ENCODE measurements at places on chromosomes 1 and 21.

DNA sequence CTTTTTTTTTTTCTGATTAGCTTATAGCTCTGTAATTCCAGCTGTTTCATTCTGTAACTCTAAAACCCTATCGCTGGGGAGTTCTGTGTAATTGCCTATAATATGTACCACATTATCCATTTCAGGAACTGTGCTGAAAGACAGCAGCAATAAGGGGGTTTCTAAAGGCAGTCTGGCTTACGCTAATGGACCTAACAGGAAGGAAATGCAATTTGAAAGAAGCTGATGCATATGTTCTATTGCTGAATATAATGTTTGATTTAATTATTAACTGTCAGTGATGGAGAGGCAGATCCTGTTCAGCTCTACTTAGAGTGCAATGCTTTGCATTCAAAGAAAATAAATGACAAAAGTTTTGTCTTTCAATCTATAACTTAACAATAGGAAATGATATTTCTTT is 209.4 kb upstream of the SNX7 start:
- peak; percentile 31 for DNase-seq

GRCh38 chr1:184582411-184582810 is 172.2 kb downstream of the EDEM3 start:
- DNase-seq = no peak

DNA sequence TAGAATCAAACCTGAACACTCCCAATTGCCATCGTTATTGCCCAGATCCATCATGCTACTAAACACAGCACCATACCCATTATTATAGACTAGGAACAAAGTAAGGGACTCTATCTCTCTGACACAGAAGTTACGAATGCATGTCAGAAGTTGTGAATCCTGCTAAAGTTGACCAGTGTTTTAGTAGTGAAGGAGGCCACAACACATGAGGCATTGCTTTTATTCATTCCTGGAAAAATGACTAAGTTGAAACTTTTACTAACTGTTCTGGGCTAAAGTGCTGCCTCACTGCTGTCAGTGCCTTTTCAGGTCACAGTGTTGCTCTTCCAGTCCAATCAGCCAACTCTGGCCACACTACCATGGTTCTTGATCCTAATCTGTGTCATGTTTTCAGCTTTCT is 911.1 kb downstream of the TTLL7 start:
- no peak for DNase-seq

GRCh38 chr1:119787776-119788175 is 19.1 kb upstream of the HMGCS2 start:
- no peak for DNase-seq

GRCh38 chr1:84693005-84693404 is 2.7 kb upstream of the SSX2IP start:
- no peak for DNase-seq

- DNase-seq = peak; percentile 59
Observed at GRCh38 chr1:29682171-29682918, 446.0 kb downstream of the PTPRU start.

DNA sequence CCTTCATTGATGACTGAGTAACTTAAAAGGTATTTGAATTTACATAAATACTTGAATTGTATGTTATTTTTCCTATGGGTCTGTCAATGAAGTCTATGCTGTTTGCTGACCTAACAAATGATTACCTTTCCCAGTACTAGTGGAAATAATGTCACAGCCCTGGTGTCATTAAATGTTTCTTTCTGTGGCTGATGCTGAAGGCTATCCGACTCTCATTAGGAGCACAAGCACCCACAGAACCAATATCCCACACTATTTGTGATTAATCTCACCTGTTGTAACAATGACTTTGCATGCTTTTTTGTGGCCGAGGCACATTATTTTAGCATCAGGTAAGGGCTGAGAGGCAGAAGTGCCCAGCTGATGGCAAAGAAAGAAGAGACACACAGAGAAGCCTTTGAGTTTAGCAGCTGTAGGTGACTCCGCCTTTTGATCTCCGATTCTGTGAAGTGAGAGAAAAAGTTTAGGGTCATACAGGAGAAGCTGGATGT is 25.8 kb upstream of the TRIM45 start:
- no peak for DNase-seq

- DNase-seq = no peak
Observed at GRCh38 chr1:81679942-81680341, 120.8 kb upstream of the ADGRL2 start.

GRCh38 chr21:33938381-33938780 is 22.8 kb upstream of the ATP5PO start:
- DNase-seq = no peak

GRCh38 chr1:15435239-15436077 is 2.8 kb upstream of the CTRC start:
- DNase-seq = no peak

DNA sequence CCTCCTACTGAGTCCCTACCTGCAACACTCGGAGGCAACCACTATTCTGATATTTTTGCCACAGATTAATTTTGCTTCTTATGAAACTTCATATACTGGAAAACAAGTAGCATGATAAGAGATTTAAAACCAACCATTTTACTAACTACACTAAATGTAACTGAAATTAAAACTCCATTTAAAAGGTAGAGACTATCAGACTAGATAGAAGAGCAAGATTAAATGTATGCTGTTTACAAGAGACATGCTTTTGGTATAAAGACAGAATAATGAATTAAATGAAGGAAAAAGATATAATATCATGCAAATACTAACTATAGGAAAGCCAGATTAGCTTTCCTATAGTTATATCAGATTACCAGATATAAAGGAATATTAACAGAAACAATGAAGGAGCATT is 175.9 kb downstream of the DYRK1A start:
- DNase-seq = no peak

- no peak for DNase-seq
Observed at GRCh38 chr1:223695941-223696340, 16.4 kb upstream of the CAPN2 start.

DNA sequence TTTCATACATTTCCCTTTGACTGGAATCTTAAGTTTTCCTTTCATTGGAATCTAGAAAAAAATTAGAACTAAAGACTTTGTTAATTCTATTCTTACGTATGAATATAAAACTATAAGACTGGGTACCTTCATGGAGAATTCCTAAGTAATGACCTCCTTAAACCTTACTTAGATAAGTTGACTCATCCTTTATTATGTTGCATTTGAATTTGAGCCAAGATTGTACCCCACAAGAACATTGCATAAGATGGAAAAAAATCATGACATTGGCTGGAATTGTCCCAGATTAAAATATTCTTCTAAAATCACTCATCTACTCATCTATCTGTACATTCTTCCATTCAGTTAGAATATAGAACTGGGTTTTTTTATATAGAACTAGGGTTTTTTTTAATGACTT is 137.4 kb downstream of the C1orf21 start:
- DNase-seq = no peak

GRCh38 chr1:36768486-36769178 is 265.7 kb downstream of the GRIK3 start:
- peak; percentile 87 for DNase-seq

GRCh38 chr1:25458541-25459298 is 28.0 kb downstream of the MACO1 start:
- no peak for DNase-seq

- no peak for DNase-seq
Observed at GRCh38 chr1:245946905-245947304, 560.2 kb downstream of the SMYD3 start.

GRCh38 chr1:246779561-246780175 is 55.5 kb downstream of the SCCPDH start:
- no peak for DNase-seq

GRCh38 chr21:35467566-35467965 is 418.5 kb upstream of the RUNX1 start:
- DNase-seq = no peak

GRCh38 chr1:3058263-3059030 is 10.6 kb upstream of the PRDM16 start:
- DNase-seq = no peak

DNA sequence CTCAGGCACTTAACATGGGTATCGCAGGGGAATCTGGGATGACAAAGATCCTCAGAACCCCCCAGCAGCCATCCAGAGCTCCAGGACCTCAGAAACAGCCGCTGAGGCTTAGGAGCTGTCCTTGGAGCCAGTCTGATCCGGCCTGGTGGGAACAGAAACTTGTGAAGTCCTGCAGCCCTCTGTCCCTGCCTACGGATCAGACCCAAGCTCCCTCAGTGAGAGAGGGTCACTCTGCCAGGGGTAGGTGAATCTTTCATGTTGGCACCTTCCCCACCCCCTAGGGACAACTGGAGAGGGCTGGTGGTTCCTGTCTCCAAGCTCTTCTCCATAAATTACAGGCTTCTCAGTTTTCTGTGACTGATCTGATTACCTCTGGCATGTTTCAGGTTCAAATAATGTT is 122.3 kb downstream of the TLR5 start:
- DNase-seq = no peak

DNA sequence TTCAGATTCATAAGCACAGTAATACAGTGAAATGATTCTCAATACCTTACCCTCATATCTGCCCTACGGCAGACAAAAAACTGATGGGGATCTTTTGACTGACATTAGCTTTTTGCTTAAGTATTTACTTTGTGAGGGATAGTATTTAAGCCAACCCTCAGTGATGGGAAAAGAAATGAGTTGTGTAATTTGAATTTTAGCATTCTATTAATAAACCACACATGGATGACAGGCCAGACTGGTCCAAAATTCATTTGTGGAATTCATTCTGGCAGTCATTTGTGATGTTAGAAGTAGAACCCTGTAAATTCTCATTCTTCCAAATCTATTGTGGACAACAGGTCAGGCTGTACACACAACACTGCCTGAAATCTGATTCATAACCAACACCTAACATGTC is 14.9 kb downstream of the TRIM33 start:
- DNase-seq = no peak

DNA sequence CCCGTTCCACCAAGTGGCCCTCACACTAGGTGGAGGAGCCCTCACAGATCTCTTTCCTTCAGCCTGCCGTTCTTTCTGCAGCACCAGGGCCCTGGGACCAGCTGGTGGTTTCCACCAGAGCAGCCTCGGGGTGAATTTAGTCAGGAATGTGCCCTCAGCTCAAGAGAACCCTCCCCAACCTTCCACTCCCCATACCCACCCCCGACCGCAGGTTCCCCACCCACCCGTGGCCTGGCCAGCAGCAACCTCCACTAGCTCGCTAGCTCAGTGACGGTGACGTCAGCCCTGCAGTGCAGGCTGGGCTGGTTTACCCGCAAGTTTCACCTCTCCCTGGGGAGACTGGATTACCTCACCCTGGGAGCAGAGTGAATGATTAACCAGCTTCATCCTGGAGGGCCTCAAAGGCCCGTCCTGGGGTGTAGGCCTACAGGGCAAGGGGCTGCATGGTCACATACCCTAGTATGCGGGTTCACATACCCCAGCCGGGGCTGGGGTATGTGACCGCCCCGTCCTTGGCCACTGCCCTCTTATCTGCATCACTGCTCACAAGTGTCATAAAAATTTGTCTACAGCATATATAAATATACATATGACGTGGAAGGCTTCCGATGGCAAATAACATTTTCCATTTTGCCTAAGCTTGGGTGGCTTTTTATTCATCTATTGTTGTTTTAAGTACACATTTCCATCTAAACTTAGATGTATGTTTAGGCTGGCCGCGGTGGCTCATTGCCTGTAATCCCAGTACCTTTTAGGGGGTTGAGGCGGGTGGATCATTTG is 24.5 kb downstream of the ELF3 start:
- no peak for DNase-seq

DNA sequence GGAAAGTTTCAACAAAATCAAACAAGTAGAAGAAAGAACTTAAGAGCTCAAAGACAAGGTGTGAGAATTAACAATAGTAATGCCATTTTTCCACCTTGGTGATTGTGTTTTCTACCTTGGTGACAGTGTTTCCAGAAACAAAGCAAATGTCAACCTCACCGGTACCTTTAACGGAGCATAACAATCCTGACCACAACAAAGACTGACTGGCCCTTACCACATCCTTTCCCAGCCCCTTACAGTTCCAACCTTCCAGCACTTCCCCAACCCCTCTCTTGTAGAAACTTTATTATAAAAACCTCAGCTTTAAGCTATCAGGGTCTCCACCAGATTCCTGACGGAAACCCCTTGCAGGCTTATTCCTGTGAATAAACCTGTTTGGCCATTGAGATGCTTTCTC is 16.7 kb downstream of the STYXL2 start:
- no peak for DNase-seq

DNA sequence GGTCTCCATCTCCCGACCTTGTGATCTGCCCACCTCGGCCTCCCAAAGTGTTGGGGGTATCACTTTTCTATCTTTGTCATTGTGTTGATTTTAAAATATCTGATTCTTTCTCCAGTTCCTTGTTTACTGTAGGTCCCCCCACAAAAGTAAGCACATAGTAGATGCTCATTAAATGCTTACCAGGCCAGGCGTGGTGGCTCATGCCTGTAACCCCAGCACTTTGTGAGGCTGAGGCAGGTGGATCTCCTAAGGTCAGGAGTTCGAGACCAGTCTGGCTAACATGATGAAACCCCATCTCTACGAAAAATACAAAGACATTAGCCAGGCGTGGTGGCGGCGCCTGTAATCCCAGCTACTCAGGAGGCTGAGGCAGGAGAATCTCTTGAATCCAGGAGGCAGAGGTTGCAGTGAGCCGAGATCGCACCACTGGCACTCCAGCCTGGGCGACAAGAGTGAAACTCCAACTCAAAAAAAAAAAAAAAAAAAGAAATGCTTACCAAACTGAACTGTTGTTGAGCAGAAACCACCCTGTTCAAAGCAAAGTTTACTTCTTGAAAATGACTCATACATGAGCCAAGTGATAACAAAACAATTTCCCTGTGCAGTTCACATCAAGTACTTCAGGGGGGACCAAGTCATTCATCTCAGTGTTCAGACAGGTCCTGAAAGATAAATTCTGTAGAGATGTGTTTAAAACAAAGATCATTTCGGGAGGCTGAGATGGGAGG is 24.3 kb upstream of the NID1 start:
- no peak for DNase-seq

DNA sequence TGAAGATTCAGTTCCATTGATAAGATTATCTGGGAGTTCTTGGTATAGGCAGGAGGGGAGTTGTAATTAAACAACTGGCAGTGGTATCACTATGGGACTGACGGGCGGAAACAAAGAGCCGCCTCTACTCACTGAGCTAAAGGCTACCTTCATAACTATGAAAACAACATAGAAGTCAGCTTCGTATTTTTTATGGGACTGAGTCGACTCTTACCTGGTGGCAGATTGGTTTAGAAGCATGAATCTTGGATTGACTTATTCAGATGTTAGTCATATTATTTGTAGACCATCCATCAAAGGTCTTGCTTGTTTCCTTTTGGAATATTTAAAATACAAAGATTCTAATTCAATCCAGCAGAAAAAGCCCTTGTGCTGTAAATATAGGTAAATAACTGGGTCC is 6.3 kb upstream of the HHIPL2 start:
- DNase-seq = no peak

GRCh38 chr1:56709269-56709880 is 64.3 kb downstream of the PRKAA2 start:
- DNase-seq = peak; percentile 32

All from SK-N-SH (cell line).